ENCODE measurements at places on chromosomes 11 and 22.

DNA sequence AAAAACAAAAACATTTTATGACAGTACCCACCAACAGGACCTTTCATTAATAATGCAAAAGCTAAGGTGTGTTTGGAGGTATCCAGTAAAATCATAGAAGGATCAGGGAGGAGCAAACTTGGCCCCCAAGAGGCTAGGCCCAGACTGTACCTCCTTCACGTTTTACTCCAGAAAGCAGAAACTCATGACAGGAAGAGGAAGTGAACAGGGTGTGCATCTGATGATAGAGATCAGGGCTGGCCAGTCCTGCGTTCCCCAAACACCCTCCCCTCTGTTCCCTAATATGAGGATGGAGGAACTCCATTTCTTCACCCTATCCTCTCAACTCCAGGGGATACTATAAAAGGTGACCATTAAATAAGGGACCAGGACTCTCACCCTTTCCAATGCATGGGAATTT lies 10.2 kb upstream of the MS4A12 start:
- DNase-seq = no peak

DNA sequence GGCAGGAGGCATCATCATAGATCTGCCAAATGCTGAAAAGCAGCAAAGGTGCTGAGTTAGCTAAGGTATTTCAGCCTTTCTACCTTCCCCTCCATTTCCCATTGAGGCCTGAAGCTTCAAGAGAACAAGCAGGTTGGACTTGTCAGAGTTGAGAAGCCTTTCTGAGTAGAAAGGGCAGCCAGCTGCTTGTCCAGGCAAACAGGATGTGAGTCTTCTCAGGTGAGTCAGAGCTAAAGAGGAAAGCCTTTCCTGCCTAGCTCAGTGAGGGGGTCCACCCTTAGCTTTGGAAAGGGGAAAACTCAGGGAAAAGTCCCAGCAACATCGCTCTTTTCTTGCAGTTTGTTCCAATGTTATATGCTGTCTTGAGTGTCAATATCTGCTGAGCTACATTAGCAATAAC lies 13.2 kb upstream of the MPZL2 start:
- no peak for DNase-seq

DNA sequence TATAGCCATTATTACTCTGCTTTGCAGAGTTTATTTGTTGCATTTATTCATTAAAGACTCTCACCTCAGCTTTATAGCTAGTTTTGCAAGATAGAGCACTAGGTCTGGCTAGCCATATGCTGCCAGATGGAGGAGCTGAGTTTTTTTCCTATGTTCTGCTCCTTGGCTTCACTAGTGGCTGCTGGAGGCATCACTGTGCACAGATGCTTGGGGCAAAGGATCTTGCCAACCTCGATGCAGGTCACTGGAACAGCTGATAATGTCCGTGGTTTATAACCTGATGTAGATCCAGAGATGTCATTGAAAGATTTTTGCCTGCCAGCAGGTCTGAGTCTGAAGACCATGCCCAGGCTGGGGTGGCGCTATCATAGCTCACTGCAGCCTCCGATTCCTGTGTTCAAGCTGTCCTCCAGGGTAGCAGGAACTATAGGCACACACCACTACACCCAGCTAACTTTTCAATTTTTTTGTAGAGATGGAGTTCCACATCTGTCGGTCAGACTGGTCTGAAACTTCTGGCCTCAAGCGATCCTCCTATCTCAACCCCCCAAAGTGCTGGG lies 63.2 kb downstream of the PACS1 start:
- no peak for DNase-seq

DNA sequence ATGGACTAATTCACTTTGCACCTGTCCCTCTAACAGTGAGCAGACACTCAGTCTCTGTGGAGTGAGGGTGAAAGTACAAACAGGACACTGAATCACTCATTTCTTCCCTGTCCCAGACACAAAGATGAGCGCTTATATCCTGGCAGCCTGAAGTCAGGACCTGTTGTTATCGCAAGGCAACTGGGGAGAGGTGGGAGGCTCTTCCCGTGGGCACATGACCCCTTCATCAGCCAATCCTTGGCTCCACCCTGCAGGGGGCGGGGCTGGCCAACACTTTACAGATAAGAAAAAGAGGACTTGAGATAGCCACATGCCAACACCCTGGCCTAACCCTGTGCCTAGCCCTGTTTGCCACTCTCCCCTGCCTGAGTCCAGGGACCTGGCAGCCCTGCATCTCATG lies 29.5 kb upstream of the TESMIN start:
- no peak for DNase-seq

DNA sequence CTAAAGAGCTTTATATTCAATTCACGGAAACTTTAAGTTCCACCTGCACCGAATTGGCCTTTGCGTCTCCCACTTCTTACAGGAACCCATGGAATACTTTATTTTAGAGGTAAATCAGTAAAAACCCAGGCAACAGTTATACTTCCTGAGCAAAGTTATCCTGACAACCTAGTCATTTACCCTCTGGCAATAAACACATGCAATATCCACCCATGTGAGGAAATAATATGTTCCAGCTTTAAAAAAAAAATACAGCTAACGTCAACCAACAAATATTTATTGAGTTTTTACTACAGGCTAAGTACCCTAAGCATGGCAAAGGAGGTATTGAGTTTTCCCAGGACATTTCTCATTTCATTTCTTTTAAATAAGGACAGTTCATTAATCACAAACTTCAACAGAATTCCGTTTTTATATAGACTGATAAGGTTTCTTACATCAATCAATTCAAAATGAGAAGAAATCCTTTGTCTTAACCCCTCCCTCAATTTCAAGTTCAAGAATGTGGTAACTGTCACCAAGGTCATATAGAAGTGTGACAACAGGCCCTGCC lies 38.3 kb upstream of the CCDC34 start:
- DNase-seq = no peak

DNA sequence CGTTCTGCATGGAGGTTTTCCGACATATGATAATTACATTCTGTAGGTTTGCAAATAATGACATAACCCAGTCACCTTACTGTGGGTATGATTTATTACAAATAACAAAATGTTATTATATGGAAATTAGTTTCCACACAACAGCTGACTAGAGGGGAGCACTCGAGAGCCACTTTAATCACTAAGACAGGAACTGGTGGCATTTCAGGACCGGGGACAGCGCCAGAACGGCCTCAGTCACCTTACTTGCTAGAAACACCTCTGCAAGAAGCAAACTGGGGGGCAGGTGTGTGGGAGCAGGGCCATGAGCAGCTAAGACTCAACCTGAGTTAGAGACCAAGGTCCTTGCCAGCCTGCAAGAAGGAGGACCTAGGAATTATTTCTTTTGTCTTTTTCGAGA lies 199.9 kb downstream of the DSCAML1 start:
- DNase-seq = no peak

DNA sequence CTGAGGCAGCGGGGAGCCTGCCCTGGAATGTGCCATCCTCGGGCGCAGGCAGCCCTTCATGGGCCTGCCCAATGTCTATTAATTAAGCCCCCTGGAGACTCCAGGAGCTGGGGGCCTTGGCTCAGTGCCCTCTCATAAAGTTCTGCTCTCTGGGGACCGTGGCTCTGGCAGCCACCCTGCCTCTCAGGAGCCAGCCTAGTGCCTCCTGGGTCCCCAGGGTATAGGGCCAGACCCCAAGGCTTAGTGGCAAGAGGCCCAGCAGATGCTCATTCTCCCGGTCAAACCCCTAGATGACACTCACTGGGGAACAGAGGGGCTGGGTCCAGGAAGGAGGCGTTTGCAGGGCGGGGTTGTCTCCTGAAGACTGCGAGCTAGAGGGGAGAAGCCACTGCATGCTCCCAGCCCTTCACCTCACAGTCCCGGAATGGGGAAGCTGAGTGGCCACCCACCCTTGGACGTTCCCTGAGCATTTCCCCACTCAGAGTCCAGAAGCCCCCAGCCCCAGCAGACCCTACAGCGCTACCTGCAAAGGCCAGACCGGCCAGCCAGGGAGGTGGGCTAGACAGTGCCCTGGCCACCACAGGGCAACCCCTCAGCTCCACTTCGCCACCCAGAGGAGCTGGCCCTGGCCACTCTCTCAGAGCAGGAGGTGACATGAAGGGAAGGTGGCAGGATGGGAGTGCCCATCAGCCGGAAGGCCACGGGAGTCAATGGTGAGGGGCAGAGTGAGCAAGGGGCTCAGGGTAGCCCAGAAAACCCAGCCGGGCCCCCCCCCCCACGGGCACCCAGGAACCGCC lies 83.0 kb downstream of the CDKN1C start:
- DNase-seq = peak; percentile 75

DNA sequence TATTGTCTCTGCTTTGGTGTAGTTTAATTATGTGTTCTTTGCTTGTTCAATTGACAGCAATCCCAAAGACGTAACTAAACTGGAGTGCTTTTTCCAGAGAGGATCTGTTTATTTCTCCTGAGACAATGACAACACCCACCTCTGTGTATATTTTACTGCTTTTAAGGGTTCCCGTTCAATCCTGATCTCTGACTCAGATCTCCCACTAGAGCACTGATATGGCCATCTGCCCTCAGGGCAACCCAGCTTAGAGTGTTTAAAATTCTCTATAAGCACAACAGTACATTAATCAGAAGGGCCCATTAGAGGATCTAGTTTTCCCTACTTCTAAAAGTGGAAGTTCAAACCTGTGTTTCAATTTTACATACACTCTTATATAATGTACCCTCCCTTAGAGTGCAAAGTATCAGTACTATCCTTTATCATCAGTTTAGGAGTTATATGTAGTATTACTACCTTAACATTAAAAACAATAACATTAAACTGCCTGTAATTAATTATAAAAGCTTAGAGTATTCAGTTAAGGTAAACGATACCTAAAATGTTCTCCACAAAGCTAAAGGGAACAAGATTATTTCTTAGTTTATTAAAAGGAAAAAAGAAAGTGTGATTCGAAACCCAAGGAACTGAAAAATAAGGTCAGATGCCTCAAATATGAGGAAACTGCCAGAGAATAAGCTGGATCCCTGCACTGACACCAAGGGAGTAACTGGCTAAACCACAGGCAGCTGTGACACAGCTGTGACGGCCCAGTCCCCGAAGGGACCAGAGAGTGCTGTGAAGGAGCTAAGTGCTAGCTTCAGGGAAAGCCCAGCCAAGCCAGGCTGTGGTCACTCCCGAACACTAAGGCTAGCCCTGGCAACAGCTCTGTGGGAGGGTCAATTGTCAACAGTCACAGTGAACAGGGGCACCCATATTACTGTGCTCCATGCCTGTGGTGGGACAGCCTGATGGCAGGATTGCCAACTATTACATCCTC lies 15.2 kb downstream of the UFD1 start:
- no peak for DNase-seq

Measured in osteoblast (primary cell).